Stimulated activated CD4-positive, alpha-beta T cell treated with anti-CD3 and anti-CD28 coated beads, Interleukin-4, amount 100 ng/mL, for 4 hours (primary cell): ENCODE measurements at places on chromosomes 13 and 19.

- no peak for DNase-seq
Observed at GRCh38 chr19:53773999-53774398, 50.1 kb downstream of the NLRP12 start.

DNA sequence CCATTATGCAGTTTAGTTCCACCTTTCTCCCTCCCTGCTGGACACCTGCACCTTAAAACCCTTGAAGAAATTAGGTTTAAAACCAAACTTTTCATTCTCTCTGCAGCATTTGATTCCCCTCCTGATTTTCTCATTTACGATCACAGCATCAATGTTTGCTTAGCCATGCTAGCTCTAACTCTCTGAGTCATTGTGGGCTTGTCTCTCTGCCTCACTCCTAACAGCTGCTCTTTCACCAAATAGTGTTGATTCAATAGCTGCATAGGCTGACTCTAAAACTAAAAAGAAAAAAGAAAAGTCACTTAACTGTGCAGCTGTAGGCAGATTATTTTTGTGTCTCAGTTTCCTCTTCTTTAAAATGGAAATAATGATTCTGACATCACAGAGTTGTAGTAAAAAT lies 1124.9 kb downstream of the DIAPH3 start:
- no peak for DNase-seq

- DNase-seq = no peak
Observed at GRCh38 chr19:55370305-55370988, at the start of gene IL11. IL11 (minus strand) TSS chr19:55370463; CDS start chr19:55370310, 153 bp downstream.

DNA sequence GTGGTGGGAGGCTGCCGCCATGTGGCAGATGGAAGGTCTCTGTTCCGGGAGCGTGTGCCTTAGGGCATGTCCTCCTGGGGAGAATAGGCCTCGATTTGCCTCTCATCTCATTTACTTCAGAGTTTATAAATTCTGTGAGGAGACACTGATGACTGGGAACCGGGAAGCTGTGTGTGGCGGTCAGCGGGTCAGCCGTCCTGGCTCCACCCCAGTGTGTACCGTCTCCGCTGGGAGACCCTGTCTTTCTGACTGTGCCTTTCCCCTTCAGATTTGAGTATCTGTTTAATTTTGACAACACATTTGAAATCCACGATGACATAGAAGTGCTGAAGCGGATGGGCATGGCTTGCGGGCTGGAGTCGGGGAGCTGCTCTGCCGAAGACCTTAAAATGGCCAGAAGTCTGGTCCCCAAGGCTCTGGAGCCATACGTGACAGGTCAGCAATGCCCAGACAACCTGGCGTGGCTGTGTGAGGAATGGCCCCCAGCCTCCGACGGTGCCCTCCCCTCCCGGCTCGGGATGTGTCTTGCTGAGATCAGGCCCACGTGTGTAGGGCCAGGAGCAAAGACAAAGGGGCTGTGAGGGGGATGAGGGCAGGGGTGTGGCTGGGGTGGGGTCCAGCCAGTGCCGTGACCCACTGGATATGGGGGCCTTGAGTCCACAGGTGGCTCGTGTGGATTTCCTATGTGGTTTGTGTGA lies 21.6 kb downstream of the ATP4B start:
- DNase-seq = no peak

GRCh38 chr19:1624458-1624857 lies 19.2 kb upstream of the UQCR11 start:
- peak; percentile 46 for DNase-seq

DNA sequence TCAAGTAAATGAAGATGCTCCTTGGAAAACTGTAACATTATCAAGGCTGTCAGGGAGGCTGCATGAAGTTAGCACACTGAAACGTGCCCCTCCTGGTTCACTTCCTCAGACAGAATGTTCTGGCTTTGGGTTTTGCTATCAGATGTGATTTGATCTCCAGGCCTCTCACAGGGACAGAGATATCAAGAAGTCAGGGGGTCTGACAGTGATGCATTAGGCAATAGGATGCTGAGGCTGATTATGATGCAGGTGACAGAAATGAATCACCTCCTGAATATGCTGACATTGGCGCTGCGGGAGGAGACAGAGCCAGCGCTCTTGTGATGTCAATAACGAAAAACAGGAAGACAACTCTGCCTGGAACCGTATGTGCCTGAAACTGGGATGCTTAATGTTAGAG lies 278.5 kb downstream of the DCT start:
- no peak for DNase-seq

- DNase-seq = no peak
Observed at GRCh38 chr13:97249796-97250495, 27.8 kb downstream of the MBNL2 start.

GRCh38 chr19:32708457-32708856 lies 11.1 kb upstream of the TDRD12 start:
- peak; percentile 12 for DNase-seq

DNA sequence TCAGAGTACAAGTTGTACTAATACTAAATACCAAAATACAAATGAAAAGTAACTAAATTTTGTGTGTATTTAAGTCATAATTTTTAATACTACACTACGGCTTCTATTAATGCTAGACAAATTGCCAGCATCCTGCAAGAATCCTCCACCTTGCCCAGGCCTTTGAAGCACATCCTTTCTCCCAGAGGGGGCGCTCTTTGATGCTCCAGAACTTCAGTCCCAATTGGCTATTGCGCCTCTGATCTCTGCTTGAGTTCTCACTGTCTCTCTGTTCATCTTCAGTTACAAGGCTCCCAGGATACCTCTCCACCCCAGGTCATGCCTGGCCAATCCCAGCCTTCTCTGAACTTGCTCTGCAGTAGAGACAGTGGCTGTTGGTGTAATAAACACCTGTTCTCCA lies 141.0 kb downstream of the DCLK1 start:
- no peak for DNase-seq

DNA sequence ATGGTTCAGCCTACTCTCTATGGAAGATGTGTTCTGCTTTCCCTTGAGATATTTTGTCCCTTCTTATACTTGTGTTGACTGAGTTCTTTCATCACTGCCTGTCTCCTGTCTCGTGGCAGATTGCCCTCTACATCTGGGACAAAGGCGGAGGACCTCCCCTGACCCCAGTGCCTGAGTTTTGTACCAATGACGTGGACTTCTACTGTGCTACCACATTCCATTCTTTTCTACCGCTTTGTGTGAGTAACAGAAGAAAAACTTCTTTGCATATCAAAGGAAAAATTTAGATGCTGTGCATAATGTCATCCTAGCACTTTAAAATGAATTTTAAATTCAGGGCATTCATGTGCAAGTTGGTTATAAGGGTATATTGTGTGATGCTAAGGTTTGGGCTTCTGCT lies 74.6 kb downstream of the B3GLCT start:
- DNase-seq = no peak

- DNase-seq = no peak
Observed at GRCh38 chr13:46352805-46353204, 34.2 kb downstream of the RUBCNL start.

DNA sequence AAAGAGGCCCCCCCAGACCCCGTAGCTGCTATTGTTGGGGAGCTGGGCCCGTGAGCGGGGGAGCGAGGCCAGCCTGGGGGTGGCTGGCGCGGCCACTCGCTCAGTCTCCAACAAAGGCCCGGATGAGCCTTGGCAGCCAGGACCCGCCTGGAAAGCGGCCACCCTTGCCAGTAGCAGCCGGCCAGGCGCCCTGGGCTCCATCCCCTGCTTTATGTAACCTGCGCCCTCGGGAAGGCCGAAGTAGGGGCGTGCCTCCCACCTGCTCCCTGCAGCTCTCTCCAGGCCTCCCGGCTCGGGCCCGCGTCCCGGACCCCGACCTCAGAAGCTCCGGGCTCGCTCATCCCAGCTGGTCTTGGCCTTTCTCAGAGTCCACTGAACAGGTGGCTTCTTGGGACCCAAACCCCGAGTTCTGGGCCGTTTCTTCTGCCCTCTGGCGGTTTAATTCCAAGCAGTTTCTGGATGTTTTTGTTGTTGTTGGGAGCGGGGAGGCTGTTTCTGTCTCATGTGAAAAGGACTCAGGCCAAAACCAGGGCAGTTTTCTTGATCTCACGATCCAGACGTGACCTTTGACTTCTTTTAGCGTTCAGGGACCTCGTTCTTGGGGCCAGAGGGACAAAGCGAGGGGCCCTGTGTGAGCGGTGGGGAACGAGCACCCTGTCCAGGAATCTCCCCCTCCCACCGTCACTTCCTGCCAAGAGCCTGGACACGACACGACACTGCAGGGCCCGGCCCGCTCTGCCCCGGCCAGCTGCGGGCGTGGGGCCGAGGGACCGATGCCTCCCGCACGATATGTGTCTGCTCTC lies 1.2 kb downstream of the CDC34 start:
- DNase-seq = no peak

DNA sequence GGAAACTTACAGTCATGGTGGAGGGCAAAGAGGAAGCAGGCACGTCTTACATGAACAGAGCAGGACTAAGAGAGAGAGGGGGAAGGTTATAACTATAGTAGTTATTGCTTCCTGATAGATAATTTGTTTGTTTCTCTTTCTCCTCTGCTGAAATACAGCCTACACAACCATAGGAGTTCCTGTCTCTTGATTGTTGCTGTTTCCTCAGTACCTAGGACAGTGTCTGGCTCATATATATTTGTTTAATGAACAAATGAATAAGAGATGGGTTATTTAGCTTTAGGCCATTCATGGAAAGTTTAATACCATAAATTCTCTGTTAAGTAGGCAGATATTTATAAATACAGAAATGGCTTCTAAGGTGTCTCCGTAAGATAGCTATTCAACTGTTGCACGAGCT lies 95.2 kb downstream of the PCCA start:
- DNase-seq = no peak

DNA sequence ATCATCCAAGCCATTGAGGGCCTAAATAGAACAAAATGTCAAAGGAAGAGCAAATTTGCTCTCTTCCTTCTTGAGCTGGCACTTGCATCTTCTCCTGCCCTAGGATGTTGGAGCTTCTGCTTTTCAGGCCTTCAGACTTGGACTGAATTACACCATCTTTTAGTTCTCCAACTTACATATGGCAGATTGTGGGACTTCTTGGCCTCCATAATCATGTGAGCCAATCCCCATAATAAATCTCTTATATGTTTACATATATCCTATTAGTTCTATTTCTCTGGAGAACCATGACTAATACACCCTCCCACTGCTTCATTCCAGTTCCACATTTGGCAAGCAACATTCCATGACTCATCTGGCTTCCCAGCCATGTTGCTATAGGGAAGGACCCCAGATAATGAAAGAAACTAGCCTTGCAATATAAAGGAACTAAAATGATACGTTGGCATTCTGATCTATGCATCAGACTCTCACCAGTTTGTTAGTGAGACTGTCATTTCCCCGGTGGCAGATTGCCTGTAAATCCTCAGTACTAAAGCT lies 11.0 kb upstream of the ACOD1 start:
- DNase-seq = no peak

- no peak for DNase-seq
Observed at GRCh38 chr13:28719227-28720055, 671 bp upstream of the SLC46A3 start.

DNA sequence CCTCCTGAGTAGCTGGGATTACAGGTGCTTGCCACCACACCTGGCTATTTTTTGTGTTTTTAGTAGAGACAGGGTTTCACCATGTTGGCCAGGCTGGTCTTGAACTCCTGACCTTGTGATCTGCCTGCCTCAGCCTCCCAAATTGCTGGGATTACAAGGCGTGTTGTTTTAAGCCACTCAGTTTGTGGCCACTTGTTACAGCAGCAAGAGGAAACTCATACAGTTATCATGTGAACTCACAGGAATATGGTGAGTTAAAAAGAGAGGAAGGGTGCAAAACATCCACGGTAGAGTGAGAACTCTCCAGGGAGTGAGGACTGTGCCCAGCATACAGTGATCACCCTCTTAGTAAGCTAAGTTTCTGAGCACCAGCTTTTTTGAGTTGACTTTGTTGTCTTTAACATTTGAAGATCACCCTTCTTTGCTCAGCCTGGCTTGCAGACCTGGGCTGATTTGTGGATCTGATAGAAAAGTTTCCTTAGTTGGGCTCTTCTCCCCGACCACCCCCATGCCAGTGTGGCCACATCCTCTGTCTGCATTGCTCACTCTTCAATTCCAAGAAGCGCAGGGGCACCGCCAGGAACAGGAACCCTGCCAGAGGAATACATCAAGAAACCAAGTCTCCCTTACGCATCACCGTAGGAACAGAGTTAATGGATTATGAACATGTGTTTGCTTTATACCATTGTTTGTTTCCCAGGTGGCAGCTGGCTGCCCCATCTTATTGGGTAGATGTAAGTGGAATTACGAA lies 16.0 kb downstream of the ALOX5AP start:
- no peak for DNase-seq

- peak; percentile 52 for DNase-seq
Observed at GRCh38 chr13:106570299-106570852, 2.4 kb upstream of the ARGLU1 start.

GRCh38 chr19:30908262-30908771 lies 440.9 kb downstream of the TSHZ3 start:
- no peak for DNase-seq

DNA sequence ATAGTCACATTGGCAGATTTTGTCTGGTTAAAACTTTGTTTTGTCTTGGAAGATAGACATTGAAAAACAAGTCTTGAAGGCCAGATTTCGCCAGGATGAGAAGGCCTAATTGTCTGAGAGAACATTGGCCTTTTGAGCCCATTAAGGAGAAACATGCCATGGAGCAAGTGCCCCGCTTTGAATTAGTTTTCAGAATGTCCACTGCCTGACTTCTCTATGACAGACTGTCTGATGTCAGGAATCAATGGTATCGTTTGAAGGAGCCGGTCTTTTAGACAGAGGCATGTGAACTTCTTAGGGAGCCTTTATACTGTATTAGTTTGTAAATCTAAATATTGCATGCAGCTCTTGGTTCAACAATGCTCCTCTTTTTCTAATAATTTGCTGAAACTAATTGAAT lies 155.9 kb downstream of the DLEU7 start:
- no peak for DNase-seq

DNA sequence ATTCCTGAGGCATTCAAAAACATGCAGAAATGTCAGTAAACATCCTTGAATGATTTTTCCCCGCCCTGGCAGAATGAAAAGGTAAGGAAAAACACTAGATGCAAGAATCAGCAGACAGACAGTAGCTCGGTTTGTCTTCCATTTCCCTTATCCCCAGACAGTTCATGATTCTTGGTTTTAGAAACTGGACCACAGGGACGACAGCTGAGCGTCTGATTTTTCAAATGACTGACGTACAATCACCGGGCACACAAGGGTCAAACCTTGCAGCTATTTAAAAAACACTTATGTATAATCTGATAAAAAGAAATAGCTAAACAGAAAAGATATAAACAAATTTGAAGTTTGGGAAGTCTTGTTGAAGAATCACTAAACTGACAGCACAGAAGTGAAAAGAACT lies 47.1 kb downstream of the DCLK1 start:
- DNase-seq = no peak

- DNase-seq = no peak
Observed at GRCh38 chr13:91891141-91891540, 492.7 kb downstream of the GPC5 start.

DNA sequence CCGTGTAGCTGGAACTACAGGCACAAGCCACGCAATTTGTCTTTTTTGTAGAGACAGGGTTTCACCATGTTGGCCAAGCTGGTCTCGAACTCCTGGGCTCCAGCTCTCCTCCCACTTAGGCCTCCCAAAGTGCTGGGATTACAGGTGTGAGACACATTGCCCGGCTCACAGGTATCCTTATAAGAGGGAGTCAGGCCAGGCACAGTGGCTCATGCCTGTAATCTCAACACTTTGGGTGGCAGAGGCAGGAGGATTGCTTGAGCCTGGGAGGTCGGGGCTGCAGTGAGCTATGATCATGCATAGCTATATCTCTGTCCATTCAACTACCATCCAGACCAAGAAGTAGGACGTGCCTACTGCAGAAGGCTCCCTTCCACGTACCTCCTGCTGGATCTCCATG lies 10.2 kb upstream of the IGLON5 start:
- no peak for DNase-seq
